ENCODE measurements at places on chromosomes 1 and 21. TPM values are rescaled to one million over a fixed set of nuclear protein-coding genes. Genes with fewer than 3 reads are reported as not detected.

Gene ACTN2
- total RNA-seq = not detected

Gene TP73
- total RNA-seq = not detected

Gene BCAR3
- total RNA-seq = 51.5 TPM

Gene MED8
- 47.8 TPM for total RNA-seq

Gene MCOLN2
- not detected for total RNA-seq

Gene SAMD13
- 2.9 TPM for total RNA-seq

Gene NECTIN4
- 0.54 TPM for total RNA-seq

Gene KCNJ15
- 0.47 TPM for total RNA-seq

Gene UQCRHL
- total RNA-seq = 1.5 TPM

Gene FASLG
- not detected for total RNA-seq

Gene ILDR2
- not detected for total RNA-seq

Gene C8B
- total RNA-seq = not detected

Gene TMEM82
- not detected for total RNA-seq

Gene IGFN1
- not detected for total RNA-seq

Gene MYOM3
- total RNA-seq = 0.05 TPM

Gene TXLNA
- 65.8 TPM for total RNA-seq

Gene PTAFR
- 0.05 TPM for total RNA-seq

Gene COL9A2
- 0.10 TPM for total RNA-seq

Gene GJB5
- not detected for total RNA-seq

Gene KRTAP7-1
- not detected for total RNA-seq

Gene ARHGEF16
- 0.80 TPM for total RNA-seq

Gene CYP4B1
- total RNA-seq = not detected

Gene NR5A2
- 22.6 TPM for total RNA-seq

Gene OXCT2
- 2.7 TPM for total RNA-seq

Gene PDPN
- total RNA-seq = 24.5 TPM

Gene CFAP141
- not detected for total RNA-seq

Gene LIX1L
- 41.1 TPM for total RNA-seq

Gene HAO2
- total RNA-seq = not detected

Gene LRRC53
- total RNA-seq = not detected

Gene NASP
- 71.8 TPM for total RNA-seq

Gene PTP4A2
- 202 TPM for total RNA-seq

Gene VASH2
- under 0.01 TPM for total RNA-seq

Gene LINGO4
- total RNA-seq = not detected

Gene PTGFR
- 1.7 TPM for total RNA-seq

Gene CAP1
- 536 TPM for total RNA-seq

Gene KRTAP15-1
- not detected for total RNA-seq

Gene TEX38
- not detected for total RNA-seq

Gene DTL
- 15.7 TPM for total RNA-seq

Measured in mammary microvascular endothelial cell (primary cell).